ENCODE measurements at places on chromosomes 1 and 21.

DNA sequence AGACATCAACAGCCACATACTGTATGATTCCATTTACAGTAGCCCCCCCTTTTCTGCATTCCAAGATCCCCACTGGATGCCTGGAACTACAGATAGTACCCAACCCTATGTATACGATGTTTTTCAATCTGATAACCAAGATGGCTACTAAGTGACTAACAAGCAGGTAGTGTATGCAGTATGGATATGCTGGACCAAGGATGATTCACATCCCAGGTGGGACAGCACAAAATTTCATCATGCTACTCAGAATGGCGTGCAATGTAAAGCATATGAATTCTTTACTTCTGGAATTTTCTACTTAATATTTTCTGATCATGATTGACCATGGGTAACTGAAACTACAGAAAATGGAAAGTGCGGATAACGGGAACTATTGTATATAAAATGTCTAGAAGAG is 30.0 kb upstream of the MRPS6 start:
- no peak for DNase-seq

DNA sequence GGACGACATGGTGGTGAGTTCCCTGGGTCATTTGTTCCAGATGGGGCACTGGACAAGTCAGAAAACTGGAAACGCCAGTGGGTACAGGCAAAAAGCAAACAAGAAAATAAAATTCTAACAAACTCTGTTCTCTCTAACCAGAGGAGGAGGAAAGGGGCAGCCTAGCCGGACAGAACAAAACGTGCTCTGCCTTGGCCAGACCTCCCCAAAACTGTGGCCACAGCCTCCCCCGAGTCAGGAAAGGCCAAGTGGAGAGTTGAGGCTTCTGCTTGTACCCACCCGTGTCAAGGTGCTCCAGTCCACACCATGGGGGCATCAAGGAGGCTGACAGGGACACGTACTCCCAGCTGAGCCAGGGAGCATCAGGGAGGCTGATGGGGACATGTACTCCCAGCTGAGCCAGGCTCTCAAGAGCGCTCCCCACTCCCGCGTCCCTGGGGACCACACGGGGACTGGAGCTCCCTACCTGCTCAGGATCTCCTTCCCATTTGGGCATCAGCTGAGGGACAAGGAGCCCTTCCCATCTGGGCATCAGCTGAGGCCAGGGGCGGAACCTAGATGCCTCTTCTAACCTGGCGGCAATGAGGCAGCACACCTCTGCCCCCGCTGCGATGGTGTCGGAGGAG is 154.8 kb upstream of the COL6A1 start:
- DNase-seq: no peak

GRCh38 chr1:11640944-11641343 is 13.3 kb downstream of the FBXO2 start:
- DNase-seq: no peak

- DNase-seq: no peak
Measured at GRCh38 chr1:6096243-6097116, 50.8 kb downstream of the KCNAB2 start.

DNA sequence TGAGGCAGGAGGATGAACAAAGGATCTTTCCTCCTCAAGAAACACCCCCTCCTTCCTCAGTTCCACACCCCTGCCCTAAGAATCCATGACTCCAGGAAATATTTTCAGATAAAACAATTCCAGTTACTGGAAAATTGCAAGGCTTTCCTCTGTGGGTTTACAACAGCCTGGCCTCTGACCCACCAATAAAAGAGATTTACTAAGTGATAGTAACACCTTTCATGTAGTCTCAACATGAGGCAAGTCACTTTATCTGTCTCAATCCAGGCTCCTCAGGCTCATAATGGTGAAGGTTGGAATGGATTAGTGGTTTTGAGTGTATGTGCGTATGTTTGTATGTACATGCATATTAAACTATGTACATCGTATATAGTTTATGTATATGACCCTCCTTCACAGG is 71.4 kb upstream of the PPP2R5A start:
- DNase-seq: no peak

DNA sequence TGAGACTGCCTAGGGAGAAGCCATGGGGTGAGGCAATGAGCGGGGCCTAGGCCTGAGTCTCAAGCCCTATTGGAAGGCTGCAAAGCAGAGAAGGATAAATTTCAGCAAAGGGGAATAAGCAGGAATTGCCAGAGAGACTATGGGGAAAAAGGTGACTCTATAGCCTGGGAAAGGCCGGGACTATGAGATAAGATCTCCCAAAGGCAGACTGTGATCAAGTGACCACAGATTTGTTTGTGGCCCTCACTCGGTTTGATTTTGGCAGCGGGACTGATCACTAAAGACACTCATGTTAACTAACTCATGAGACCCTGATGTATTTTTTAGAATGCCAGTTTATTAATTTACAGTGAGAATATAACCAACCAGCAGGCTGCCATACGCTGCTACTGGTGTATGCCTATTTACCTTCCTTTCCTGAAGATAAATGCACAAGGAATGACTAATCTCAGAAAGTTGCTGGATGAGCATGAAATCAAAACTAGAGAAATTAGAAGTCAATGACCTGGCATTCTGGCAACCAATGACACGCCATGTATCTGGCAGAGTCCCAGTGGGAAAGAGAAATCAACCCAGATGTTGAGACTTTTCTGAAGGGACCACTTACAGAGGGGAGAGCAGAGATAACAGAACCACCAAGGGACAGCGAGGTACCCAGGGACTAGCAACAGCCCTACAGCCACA is 4.3 kb downstream of the HSF2BP start:
- no peak for DNase-seq

- DNase-seq: peak; percentile 30
Measured at GRCh38 chr1:32618673-32619221, 31.6 kb downstream of the ZBTB8OS start.

GRCh38 chr21:25080661-25081060 is 526.6 kb downstream of the MRPL39 start:
- DNase-seq: no peak

DNA sequence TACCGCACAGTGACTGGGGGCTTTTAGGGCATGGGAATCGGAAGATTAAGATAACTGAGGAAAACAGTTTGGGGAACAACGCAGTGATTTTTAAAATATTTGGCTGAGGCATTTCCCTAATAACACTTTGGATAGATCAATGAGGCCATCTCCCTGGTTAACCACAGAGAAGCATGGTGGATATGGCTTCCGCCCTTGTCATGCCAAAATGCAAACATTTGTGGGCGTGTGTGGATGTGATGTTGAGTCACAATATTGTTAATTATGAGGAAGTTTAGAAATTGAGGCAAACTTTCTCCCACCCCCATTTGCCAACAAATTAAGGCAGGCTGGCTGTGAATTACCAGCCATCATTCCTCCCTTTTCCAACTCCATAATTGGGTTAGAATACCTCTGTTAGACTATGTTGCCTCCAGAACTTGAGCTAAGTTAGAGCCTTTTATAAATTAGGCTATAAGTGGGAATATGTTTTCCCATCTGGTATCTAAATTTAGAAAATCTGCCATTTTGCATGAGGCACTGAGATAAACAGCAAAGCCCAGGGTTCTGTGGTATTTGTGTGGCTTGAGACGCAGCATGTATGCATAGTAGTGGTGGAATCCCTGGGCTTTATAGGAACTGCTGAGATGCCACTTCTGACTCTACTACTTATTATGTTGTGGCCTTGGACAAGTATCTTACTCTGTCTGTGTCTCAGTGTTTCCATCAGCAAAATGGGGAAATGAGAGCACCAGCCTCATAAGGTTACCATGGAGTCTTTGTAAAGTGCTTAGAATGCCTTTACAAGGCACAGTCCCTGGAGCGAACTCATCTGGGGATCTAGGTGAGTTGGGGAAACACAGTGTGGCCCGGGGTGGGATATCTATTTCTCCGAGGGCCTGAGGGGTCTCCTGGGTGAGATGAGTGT is 154.6 kb downstream of the C1orf94 start:
- DNase-seq: no peak

DNA sequence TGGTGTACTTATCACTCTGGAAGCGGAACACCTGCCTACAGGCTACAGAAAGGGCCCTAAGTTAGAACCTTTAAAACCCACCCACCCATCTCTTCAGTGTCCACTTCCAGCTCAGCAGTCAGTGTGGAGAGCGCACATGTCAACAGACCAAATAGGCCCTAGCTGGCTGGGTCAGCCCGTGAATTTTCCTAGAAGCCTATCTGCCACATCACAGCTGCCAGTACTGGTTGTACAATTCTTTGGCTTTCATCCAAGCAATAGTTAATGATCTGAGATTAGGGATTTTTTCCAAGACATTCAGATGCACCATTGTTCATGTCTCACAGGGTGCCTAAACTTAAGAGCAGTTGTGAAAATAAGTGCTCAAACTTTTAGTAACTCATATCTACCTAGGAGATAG is 197.1 kb downstream of the KCNK2 start:
- peak; percentile 42 for DNase-seq

GRCh38 chr1:22184892-22185612 is 42.2 kb upstream of the WNT4 start:
- DNase-seq: peak; percentile 2

DNA sequence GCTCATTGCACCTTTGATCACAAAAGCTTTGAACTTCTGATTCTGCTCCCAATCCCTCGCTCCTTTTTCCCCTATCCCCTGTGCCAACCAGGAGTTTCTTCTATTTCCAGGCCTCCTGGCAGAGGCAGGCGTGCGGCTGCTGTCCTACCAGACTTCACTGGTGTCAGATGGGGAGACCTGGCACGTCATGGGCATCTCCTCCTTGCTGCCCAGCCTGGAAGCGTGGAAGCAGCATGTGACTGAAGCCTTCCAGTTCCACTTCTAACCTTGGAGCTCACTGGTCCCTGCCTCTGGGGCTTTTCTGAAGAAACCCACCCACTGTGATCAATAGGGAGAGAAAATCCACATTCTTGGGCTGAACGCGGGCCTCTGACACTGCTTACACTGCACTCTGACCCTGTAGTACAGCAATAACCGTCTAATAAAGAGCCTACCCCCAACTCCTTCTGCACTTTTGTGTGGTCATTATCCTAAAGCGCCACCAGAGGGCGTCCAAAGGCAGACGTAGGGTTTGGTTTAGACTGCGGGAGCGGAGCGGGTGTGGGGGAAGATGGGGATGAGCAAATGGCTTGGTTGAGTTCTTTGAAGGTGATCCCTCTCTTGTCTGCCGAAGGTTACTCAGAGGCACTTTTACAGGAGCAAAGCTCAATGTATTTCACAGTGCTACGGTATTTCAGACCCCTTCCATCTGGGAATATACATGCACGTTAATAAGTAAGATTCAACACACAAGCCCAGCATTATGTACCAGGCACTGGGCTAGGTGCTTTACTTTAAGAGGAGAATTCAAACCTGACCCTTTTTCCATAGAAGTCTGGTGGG is 24.7 kb downstream of the HMGCS2 start:
- DNase-seq: peak; percentile 64

GRCh38 chr1:98316286-98316905 is 345.1 kb upstream of the SNX7 start:
- no peak for DNase-seq

DNA sequence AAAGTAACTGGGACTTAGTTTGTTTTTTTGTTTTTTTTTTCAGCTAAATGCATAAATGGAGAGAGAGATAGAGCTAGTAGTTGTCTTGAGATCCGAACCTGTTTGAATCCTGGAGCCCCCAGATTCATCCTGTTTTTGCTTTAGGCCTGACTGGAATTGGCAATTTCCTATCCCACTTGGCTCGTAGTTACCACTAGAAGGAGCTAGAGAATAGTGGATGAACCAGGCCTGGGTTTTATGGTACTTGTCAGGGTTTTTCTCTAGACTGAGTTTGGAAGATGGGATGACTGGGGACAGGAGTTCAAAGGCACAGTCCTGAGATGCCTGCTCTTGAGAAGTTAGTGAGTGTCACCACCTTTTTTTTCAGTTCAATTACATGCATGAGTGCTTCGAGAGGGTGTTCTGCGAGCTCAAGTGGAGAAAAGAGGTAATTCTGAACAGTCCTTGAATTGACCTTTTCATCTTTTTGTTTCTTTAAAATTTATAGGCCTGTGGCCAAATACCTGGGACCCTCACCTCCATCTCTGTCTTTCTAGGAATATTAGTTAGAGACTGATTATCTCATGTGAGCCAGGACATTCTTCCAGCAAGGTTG is 23.4 kb downstream of the CELF3 start:
- peak; percentile 61 for DNase-seq

DNA sequence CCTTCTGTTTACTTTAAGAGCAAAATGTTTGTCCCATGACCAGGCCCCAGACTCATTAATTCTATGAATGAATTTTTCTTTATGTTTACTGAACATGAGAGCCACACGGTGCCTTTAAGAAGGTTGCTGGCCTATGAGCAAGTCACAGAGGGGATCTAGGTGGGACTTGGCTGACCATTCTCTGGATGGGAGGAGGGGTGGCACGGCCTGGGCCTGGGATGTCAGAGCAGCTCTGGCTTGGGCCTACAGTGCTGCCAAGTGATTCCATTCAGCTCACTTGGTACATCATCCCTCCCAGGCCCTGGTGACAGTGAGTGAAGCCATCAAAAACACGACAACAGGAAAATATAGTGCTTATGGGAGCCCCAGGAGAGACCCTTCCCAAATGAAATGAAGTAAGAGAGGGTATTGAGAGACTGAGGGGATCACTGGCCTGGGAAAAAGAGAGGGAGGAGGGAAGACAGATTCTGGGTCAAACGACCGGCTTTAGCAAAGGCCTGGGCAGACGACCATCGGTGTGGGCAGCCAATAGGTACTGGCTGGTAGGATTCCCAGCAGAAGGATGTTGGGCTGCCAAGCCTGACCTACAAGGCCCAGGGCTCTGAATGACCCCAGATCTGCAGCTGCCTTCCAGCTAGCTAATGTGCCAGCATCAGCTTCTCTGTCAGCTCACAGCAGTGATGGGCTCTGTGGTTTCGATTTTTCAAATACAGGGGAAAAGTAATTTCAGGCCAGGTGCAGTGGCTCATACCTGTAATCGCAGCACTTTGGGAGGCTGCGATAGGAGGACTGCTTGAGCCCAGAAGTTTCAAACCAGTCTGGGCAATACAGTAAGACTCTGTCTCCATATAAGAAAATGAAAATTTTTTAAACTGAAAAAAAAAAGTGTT is 3.3 kb downstream of the TMEM53 start:
- DNase-seq: no peak

DNA sequence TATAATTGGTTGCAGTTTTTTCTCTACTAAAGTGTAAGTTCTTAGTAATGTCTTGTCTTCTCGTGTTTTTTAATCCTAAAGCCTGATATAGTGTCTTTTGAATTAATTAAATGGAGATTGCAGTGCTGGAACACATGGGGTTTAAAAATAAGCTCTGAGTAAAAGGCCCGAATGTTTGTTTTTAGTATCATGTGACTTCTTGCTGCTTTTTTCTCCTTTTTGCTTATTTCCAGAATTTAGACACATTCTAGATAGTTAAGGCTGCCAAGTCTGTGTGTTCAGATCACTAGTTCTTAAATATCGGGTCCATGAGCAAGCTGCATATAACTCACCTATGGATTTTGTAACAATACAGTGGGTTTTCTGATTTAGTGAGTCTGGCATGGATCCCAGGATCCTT is 27.5 kb downstream of the KCTD3 start:
- no peak for DNase-seq

- DNase-seq: no peak
Measured at GRCh38 chr1:42601472-42601871, 56.8 kb upstream of the PPIH start.

GRCh38 chr21:38999161-38999560 is 184.1 kb downstream of the PSMG1 start:
- DNase-seq: no peak
